ENCODE measurements at places on chromosomes 2 and 18.
A peak's percentile ranks its signal among the peaks of the same experiment; 100 is the strongest.

- DNase-seq, result no peak
Observed at GRCh38 chr18:12307701-12308385, at the start of gene TUBB6. Gene TUBB6 (plus strand): TSS chr18:12308241. CDS start chr18:12308293, 52 bp downstream.

DNA sequence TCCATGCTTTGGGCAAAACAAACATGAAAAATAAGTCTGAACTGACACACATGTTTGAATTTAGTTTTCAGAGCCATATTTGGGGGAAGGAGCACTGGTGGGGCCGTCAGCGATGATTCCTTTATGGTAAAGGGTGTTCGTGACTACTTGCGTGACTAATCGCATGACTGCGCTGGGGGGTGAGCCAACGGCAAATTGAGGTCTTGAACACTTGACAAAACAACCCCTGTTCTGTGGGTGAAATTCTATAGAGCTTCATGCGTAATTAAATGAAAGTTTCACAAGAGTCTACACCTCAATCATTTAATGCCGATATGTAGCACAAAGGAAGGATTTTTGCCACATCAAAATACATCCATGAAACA, 127.5 kb upstream of the CYP1B1 start:
- DNase-seq, result no peak

DNA sequence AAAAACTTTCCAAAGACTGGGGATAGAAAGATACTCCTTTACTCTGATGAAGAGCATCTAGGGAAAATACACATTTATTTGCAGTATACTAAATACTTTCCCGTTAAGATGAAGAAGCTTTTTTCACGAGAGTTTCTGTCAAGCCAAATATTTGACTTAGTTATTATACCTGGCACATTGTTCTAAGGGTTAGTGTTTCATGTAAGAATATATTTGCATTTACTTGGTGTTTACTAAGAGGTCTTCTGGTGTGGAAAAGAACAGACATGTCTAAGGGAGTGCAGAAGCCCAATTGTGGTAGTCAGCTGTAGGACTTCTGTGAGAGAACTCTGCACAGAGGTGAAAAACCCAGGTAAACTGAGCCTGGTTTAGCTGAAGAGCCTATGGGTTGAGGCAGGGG, 457.6 kb upstream of the SOX11 start:
- DNase-seq, result no peak

DNA sequence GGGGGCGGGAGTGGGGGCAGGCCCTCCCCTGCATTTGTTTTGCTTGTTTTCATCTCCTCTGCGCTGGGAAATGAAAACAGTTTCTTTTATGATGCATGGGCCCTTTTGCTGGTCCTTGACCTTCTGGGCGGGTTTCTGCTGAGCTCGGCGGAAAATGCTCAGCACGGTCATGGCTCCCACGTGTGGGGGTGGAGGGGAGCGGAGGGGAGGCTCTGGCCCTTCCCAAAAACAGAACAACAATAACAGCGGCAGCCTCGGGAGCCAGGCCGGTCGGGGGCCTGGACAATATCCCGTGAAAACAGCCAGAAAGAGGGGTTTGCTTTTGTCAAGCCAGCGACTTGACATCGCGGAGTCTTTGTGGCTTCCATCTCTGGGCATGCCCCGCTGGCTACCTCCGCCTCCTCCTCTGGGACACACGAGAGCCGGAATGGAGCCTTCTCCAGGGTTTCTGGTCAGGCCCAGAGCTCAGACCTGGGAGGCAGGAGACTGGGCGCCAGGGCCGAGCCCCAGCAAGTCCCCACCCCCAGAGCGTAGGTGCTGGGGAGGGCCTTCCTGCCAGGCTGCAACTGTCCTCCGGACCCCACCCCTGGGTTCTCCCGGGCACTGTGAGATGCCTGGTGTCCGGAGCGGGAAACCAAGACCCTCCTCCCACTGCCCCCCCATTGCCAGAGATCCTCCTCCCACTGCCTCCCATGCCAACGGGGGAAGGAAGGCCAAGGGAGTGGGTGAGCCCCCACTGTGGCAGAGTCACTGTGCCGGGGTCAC, 35.9 kb upstream of the SNED1 start:
- no peak for DNase-seq

DNA sequence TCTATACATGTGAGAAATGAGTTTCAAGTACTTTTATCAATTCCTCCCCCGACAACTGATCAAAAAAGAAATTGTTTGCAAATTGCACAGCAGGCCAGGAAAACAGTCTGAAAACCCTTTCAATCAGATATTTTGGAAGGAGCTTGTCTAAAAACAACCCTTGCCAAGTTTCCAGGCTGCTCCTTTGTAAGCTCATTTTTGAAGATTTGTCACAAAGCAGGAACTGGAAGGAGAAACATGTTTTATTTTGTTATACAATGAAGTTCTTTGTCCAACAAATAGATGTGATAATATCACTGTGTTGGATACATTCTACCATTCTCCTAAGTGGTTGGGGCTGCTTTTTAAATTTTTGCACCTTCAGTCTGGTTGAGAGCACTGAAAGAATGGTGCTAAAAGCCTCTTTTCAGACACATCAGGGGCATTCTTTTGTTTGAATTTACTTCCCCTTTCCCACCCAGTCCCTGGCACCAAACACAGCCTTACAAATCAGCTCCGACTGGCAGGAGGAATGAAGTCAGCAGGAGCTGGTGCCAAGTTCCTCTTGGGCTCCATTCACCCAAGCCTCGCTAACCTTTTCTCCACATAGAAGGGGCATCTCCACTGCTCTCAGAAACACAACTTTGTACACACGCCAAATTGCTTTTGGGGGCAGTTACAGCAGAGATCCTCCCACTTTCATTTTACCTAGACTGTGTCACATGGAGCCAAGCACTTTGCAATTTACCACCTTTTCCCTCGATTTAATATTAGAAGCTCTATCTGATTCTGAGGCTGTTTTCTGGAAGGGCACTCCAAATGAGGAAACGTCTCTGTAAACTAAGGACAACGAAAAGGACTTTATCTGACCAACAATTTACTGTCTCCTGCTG, 88.0 kb downstream of the C1D start:
- DNase-seq, result no peak

DNA sequence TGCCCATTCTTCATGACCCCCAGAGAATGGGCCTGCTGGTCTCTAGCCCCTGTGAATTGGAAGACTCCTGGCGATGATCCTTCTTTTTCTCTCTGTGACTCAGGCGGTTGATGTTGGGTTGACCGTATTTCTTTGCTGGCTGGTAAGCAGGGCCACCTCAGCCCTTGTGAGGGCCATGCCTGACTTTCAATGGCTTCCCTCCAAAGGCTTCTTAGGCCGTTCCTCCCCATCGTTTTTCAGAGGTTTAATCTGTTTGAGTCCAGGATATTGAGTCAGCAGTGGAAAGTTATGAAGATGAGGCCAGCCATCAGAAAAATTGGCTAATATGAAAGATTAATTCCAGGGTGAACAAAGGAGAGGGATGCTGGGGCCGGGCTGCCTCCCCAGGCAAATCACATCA, 13.6 kb downstream of the HPCAL1 start:
- no peak for DNase-seq

DNA sequence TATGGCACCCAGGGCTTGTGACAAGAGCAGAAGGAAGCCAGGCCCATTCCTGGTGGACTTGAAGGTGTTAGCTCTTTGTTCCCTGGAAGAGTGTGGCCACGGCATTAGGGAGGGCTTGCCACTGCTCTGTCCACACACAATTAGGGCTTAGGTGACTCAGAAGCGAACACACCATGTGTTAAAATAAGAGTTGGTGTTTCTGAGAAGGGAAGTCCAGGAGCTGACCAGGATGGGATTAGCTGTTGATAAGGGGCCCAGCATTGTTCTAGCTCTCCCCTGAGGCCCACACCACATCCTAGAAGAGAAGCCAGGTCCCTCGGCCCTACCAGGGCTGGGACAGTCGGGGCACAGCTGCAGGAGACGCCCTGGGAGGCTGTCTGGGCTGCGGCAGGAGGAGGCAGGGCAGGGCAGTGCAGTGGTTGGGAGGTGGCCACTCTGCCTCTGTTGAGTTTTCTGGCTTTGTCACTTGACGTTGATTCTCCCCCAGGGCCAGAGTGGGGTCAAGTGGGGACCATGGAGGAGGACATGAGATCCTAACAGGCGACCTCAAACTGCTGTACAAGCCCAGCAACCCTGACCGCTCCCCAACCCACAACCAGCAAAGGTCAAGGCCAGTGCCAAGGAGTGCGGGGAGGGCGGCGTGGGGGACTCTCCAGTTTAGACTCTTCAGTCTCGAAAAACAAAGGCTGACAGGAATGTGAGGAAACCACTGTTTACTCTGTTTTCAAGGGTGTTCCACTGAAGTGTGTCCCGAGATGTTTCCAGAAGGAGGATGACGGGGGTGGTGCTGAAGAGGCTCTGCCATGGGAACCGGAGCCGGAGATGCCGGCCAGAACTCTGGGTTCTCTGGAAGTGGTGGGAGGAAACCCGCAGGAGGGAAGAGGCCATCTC, 16.8 kb downstream of the GNLY start:
- DNase-seq, result no peak

DNA sequence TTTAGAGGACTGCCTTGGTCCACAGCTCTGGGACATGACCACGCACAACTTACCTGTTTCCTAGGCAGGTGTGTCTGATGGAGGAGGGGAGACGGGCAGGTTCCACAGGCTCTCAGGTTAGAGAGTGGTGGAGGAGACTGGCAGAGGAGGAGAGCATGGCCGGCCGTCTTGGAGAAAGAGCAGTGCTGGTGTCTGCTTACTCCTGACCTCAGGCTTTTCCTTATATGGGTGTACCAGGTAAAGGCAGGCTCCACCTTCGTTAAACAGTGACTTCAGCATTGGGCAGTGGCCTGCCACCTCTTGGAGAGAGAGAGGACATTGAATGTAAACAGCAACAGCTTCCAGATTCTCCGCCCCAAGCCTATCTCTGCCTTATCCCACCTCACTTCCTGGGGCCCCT, at the start of gene CAPN13:
TSS of gene CAPN13 (minus strand) at position 198 of the 400 bp plus-strand sequence. CDS start 20,121 bp downstream, outside the sequence.
- no peak for DNase-seq

DNA sequence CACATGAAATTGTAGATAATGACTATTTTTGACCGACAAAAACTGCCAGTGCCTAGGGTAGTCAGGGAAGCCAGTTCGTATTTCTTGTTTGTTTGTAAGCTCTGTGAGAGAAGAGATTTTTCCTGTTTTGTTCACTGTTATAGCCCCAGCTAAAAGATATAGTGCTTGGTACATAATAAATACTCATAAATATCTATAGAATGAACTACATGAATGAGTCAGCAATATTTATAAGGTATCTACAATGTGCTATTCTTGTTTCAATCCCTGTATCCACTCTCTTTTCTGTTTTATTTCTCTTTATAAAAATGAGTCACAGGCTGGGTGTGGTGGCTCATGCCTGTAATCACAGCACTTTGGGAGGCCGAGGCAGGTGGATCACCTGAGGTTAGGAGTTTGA, 275.6 kb upstream of the FANCL start:
- DNase-seq, result no peak

DNA sequence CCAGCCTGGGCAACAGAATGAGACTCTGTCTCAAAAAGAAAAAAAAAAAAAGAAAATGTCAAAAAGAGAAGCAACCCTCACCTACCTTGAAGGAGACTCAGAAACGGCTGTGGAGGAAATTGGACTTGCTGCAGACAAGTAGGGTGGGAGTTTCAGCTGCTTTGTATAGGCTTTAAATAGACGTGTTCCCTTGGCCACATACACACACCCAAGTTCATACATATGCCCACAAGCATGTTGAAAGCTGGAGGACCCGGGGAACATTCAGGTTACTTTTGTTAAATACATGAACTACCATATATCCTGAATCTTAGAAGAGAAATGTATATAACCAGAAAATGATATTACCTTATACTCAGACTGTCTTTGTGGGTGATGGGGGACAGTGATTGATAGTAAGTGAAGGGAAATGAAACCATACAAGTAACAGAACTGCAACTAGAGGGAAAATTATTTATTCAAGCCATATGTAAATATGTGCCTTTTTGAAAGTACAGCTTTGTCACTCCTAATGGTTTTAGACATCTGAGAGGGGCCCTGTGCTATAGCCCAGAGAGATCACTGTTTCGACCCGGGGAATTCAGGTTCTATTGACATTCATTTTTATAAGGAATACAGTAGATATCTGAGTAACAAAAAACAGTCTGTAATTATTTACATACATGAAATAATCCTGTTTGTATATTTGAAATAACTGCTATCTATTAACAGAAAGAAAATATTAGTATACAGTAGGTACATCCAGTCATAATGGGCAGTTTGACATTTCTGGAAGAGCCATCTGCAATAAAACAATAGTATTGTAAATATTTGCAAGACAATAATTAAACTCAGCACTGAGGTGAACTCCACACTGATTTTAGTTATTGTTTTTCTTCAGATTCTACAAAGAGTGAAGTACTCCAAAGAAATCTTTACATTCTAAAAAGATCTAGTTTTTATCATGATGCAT, 48.0 kb upstream of the TGIF1 start:
- no peak for DNase-seq

GRCh38 chr2:104849618-104850141, 4.2 kb upstream of the POU3F3 start:
- peak; percentile 8 for DNase-seq

GRCh38 chr2:158443606-158444005, 12.9 kb downstream of the CCDC148 start:
- DNase-seq, result no peak

- DNase-seq, result no peak
Observed at GRCh38 chr2:136085453-136086209, 32.3 kb downstream of the CXCR4 start.

- no peak for DNase-seq
Observed at GRCh38 chr2:96897491-96898134, 27.7 kb upstream of the SEMA4C start.

DNA sequence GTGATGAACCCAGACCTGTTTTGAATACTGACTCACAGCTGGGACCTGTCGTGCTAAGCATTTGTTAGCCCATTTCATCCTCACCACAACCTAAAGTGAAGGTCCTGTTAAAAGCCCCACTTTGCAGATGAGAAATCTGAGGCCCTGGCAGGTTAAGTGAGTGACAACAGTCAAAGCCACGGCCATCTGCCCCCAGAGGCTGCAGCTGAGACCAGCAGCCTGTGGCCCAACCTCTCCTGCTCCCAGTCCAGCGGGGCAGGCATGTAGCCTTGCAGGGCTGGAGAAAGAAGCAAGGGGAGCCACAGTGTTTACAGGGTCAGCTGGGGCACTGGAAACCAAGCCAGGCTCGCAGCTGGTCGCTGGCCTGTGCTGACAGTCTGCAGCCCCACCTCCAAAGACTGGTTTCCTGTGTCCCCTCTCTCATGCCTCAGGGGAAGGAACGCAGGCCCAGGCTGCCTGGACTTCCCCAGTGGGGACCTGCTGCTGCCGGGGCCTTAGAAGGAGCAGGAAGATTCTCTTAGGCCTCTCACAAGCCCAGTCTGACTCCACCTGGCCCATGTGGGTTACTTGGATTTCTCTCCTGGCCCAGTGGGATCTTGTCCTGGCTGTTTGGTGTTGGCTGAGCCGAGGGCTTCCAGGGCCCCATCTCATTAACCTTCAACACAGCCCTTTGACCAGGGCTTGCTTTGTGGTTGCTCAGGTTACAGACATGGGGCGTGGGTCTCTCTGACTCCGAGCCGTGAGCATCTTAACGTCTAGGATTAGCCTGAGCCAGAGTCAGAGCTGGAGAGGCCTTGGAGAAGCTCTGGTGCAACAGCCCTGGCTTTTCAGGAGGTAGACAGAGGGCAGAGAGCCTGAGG, 1.7 kb downstream of the INPP5D start:
- DNase-seq, result no peak

- DNase-seq, result no peak
Observed at GRCh38 chr2:218002845-218003180, at the start of gene TNS1. Gene TNS1 (minus strand): TSS chr2:218002995. CDS start chr2:218002872, 123 bp downstream.

GRCh38 chr18:25133879-25134278, 218.1 kb downstream of the ZNF521 start:
- no peak for DNase-seq

Data from AG04450 (cell line).